Activated gamma-delta T cell treated with Interleukin-2 at 50 U/mL for 16 hours (primary cell): ENCODE measurements at places on chromosomes 16 and 17.

DNA sequence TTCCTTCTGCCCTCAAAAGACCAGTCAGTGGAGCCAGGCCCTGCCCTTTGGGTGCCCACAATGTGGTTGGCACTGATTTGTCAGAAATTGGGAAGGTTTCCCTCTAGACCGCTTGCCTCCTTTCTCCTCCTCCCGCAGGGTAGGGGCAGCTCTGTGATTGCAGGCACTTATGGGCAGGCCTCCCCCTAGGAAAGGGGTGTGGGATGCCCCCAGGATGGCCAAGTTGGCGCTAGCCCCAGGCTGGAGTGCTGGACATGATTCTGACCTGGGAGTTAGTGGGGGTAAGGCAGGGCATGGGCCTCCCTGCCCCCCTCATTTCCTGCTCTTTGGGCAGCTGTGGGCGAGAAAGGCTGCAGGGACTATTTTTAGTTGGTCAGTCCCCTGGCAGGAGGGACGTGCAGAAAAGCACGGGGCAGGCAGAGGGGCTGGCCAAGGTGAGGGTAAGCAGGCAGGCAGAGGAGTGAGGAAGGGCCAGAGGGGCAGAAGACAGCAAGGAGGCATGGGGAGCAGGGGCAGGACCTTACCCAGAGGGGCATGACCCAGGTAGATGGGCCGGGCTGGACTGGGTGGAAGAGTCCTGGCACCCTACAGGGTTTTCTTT, 3.3 kb downstream of the RARA start:
- no peak for DNase-seq

DNA sequence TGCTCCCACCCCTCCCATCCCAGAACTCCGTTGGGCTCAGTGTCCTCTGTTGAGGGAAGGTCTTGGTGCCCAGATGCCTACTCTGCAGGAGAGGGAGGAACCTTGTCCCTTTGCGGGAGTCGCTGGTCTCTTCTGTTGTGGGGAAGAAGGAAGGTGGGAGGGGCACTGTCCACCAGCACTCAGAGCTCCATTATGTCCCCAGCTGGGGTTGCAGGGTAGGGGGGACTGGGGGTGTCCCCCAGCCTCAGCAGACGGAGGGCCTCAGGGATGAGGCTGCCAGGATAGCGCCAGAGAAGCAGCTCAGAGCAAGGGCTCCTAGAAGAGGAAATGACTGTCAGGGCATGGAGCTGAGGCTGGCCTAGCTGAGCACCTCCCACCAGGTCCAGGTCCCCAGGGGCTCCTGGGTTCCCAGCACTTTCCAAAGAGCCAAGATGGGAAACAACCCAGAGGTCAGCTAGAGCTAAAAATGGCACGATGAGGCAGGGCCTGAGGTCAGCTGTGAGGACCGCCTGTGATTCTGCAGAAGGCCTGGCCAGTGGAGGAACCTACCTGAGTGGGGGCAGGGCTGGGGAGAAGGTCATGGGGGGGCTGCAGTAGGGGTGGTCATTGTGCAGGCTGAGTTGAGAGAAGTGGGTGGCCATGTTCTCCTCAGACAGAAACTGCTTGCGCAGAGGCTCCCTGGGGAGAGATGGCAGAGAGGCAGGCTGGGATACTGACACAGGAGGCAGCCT, 893 bp downstream of the HCFC1R1 start:
- DNase-seq, result no peak

DNA sequence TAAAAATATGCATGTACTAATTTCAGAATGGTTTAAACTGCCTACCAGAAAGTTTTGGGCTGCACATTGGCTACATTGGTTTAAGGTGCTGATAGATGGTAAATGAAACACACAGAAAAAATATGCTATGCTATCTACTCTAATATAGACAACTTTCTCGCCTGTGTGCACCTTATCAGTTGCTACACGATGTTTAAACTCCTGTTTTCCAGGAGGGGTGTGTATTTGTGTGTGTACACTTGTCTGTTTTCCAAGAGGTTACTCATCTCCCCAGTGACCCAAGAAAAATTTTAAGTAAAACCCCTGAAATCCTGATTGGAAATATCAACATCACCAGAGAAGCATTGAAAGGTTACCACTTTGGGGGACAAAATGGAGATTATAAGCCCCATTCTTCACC, 21.6 kb upstream of the PSMC5 start:
- no peak for DNase-seq

DNA sequence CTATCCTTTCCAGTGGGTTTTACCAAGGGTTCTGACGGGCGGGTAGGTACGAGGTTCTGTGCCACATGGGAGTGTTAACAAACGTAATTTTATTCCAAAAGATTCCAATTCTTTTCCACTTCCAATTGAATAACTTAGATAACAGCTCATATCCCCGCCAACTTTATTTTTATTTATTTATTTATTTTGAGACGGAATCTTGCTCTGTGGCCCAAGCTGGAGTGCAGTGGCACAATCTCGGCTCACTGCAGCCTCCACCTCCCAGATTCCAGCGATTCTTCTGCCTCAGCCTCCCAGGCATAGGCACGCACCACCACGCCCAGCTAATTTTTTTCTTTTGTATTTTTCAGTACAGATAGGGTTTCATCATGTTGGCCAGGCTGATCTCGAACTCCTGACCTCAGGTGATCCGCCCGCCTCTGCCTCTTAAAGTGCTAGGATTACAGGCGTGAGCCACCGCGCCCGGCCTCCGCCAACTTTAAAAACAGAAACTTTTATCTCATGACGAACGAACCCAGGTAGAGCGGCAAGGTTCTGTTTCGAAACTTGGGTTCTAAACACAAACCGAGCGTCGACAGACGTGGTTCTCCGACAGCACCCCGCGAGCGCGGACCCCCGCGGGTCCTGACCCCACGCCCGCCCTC, 613 bp downstream of the ECI1 start:
- DNase-seq, result peak; percentile 19

DNA sequence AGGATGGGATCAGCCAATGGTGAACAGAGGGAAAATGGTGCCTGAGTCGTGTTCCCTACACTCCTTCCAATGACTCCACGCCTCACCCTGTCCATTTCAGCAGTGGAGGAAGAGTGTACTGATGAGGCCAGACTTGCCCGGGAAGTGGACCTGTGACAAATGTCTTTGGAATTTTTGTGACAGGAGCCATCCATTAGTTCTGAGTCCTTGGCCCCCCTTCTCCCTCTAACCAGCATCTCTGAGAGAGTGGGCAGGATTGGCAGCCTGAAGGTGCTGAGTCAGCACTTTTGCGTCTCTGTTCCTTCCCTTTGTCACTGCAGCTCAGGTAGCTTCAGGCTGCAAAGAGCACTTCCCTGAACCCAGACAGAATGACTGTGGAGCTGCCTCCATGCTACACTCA, 30.8 kb downstream of the BEAN1 start:
- no peak for DNase-seq

GRCh38 chr16:49733313-49734009, 122.5 kb downstream of the ZNF423 start:
- DNase-seq, result no peak

GRCh38 chr17:8109661-8110455, 8.5 kb downstream of the ALOXE3 start:
- DNase-seq, result peak; percentile 80

DNA sequence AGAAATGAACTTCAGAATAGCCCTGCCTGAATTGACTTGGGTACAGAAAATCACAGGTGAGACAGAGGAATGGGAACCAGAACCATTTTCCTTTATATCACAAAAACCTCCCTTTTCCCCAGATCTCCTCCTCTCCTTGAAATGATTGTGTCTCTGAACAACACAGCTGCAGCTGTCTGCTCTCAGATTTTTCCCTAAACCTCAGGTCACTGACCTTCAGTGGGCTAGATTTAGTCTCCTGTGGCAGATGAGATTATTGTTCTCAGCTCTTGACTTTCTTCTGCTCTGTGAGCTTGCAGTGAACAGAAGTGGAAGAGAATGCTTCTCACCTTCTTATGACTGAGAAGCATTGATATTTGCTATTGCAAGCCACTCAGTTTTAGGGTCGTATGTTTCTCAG, 92.3 kb upstream of the FAM20A start:
- DNase-seq, result no peak

GRCh38 chr16:4608704-4608980, 6.0 kb downstream of the UBALD1 start:
- no peak for DNase-seq

- no peak for DNase-seq
Measured at GRCh38 chr17:34503528-34504195, 75.7 kb upstream of the TMEM132E start.

DNA sequence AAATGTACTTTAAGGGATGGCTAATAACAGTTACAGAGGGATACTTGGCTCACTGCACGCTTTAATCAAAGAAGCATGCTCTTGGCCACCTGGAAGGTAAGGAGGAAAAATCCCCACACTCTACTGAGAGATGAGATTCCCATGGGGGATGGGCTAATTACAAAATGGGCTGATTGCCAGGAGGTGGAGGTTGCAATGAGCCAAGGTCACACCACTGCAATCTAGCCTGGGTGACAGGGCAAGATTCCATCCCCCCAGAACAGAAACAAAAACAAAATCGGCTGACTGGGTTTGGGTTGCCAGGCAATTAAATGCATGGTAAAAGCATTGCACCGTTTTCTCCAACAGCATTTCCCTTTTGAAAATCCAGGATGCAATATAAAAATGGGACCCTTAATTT, 18.0 kb downstream of the N4BP1 start:
- no peak for DNase-seq

- no peak for DNase-seq
Measured at GRCh38 chr16:54066451-54067105, 220.0 kb downstream of the IRX3 start.

DNA sequence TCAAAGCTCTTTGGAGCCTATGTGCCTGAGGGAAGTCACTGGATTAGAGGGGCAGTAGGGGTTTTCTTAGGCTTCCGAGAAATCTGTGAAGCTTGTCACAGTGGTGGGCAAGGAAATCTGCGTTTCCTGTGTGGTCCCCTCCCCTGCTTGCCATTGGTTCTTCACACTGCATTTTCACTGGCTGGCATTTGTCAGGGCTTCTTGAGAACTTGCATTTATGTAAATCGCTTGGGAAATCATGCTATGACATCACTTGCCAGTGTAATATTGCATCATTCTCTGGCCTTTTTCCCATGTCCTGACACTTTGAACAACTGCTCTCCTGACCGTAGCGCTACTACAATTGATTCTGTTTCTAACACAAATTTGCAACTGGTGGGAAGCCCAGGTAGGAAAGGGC, 1.8 kb downstream of the CACNG3 start:
- DNase-seq, result no peak

DNA sequence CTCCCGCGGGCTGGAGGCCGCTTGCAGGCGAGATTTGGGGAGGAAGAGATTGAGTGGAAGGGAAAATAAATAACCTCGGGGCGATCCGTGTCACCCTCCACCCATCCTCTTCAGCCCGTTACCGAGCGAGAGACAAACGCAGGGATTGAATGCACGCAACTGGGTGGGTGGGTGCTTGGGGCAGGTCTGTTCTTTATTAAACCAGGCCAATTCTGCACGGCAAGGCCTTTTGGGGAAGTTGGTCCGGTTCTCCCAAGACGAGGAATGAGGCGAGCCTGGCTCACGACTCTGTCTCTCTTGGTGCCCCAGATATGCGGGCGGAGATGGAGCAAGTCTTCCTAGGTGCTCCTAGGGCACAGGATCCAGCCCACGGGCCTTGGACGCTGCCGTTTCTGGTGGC, 396 bp upstream of the HOXB7 start:
- no peak for DNase-seq

DNA sequence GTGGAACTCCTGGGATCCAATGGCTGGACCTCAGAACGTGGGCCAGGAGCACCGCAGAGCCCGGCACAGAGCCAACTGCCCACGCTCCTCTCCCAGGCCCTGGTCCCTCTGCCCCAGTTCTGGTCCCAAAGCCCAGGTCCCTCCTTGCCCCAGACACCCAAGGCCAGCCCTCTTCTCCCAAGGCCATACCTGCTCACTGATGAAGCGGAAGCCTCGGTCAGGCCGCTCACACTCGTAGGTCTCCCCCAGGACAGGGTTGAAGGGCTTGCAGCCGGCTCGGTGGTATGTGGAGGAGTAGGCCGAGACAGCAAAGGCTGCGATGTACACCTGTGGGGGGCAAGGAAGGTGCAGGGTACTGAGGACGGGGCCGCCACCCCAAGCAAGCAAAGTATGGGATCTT, 8.5 kb downstream of the OSBPL7 start:
- no peak for DNase-seq

GRCh38 chr16:1362807-1363206, 11.1 kb downstream of the GNPTG start:
- no peak for DNase-seq

GRCh38 chr17:17401271-17401781, 75.5 kb upstream of the MED9 start:
- no peak for DNase-seq
